Lower leg skin (tissue), 4 donors: ENCODE measurements at places on chromosomes 12 and 14.

DNA sequence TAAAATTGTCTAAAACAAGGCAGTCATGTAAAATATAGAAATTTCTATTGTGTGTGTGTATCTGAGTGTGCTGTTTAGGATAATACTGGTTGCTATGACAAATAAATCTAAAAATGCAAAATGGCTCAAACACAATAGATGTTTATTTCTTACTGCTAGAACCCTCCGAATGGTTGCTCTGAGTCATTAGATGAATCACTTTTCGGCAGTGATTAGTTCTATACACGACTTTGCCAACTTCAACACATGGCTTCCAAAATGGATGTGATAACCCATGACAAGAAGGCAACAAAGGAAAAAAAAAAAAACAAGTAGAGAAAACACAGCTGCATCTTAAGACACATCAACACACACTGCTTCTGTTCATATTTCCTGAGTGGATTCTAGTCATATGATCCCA, 729.2 kb downstream of the AACS start:
- no peak for DNase-seq

- no peak for DNase-seq
Observed at GRCh38 chr12:57657744-57658143, 24.7 kb upstream of the B4GALNT1 start.

DNA sequence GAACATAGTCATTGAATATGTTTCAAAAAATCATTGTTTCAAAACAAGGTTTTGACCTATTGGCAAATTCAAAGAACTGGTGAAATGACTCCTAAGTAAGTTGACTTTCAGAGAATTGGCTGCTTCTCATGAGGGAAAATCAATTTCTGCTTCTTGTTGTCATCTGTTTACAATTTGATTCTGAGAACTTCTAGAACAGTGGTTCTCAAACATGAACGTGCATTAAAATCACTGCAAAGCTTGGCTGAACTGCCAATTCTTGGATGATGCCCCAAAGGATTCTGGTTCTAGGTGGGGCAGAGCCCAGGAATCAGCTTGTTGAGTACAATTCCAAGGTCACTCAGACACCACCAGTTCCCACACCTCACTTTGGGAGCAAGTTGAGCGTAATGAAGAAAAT, 83.9 kb downstream of the ZFP36L1 start:
- no peak for DNase-seq

GRCh38 chr12:106704081-106704480, 70.4 kb upstream of the RIC8B start:
- no peak for DNase-seq

- DNase-seq = no peak
Observed at GRCh38 chr12:91432089-91432488, 249.5 kb upstream of the DCN start.
